Placental epithelial cell (primary cell): ENCODE measurements at places on chromosomes 5 and 9. TPM values are rescaled to one million over a fixed set of nuclear protein-coding genes. Genes with fewer than 3 reads are reported as not detected.

Gene ADCY2
- total RNA-seq: 0.76 and 1.6 TPM in 2 replicates

Gene CARD9
- total RNA-seq: 4.7 and 7.4 TPM in 2 replicates

Gene TNFSF15
- 0.22 TPM in 1 of 2 replicates, not detected in the other for total RNA-seq

Gene JAK2
- total RNA-seq: 16.8 and 53.4 TPM in 2 replicates

Gene IFNA13
- total RNA-seq: under 0.01 TPM in 1 of 2 replicates, not detected in the other

Gene BRINP1
- total RNA-seq: 0.76 and 2.4 TPM in 2 replicates

Gene CXCL14
- not detected in 2 replicates for total RNA-seq

Gene AMBP
- not detected in 2 replicates for total RNA-seq

Gene ADGRD2
- total RNA-seq: not detected in 2 replicates

Gene SOX30
- total RNA-seq: not detected in 2 replicates

Gene CYLC2
- total RNA-seq: not detected in 2 replicates

Gene CDKN2A
- 33.4 and 36.4 TPM in 2 replicates for total RNA-seq
